ENCODE measurements at places on chromosomes 16 and 17.
A peak's percentile ranks its signal among the peaks of the same experiment; 100 is the strongest.

DNA sequence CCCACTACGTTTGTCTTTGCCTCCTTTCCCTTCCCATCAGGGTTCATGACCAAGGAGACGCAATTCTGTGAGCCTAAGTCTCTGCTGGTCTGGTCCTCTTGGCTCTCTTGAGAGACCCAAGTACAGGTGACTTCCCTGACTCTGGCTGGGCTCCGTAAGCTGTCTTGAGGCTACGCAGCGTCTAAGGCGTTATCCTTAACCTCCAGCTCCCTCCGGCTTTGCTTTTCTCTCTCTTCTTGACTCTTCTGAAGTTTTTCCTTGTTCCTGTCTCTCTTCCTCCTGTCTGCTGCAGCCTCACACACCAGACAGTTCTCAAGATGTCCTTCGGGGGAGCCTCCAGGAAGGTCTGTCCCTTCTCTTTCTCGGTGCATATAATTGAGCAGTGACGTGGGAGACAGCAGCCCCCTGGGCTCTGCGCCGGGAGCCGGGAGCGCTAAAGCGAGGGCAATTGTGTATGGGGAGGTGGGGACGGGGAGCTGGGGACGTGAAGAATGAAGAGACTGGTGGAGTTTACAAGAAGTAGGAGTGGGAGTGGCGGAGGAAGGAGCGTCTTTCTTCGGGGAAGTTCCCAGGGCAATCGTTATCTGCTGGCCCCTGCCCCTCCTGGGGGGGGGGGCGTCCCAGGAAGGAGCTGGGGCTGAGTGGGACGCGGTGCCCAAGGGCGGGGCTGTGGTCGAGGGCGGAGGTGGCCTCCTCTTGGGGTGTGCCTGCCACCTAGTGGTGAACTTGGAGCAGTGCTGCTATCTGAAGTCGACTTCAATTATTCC is 6.9 kb upstream of the PIRT start:
- peak; percentile 77 for DNase-seq

- no peak for DNase-seq
Observed at GRCh38 chr16:933581-933980, 37.2 kb downstream of the LMF1 start.

- no peak for DNase-seq
Observed at GRCh38 chr17:71522383-71522782, 598.4 kb upstream of the SOX9 start.

- peak; percentile 81 for DNase-seq
Observed at GRCh38 chr16:78235168-78235800, 135.8 kb downstream of the WWOX start.

GRCh38 chr16:66529475-66529874 is 20.4 kb downstream of the TK2 start:
- no peak for DNase-seq

DNA sequence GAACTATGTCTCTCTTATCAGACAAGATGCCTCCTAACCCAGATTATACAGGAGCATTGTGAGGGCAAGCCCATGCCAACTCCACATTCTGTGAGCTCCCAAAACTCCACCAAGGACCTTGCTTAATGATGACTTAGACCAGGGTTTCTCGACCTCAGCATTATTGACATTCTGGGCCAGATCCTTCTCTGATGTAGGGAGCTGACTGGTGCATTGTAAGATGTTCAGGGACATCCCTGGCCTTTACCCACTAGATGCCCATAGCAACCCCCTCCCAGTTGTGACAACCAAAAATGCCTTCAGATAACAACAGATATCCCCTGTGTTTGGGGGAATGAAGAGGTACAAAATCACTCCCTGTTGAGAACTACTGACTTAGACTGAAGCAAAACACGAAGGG is 43.6 kb downstream of the HOXB1 start:
- no peak for DNase-seq

DNA sequence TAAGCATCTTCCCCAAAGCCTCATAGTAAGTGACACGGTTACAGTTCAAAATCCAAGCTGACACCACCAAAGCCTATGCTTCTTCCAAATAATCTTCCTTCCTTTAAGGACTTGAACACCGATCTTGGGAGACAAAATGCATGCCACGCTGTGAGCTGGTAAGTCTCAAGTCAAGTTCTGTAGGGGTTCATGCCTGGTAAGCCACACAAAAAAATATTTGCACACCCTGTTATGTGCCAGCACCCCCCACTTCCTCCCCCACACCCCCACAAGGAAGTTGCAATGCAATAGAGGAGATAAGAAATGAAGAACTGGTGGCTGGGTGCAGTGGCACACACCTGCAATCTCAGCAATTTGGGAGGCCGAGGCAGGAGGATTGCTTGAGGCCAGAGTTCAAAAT is 5.6 kb downstream of the NOG start:
- no peak for DNase-seq

- no peak for DNase-seq
Observed at GRCh38 chr16:56852401-56852730, 12.6 kb upstream of the SLC12A3 start.

GRCh38 chr16:13298666-13299065 is 397.3 kb downstream of the SHISA9 start:
- DNase-seq: no peak

- no peak for DNase-seq
Observed at GRCh38 chr17:40443988-40444899, 994 bp downstream of the IGFBP4 start.

- no peak for DNase-seq
Observed at GRCh38 chr17:72185564-72185963, 64.7 kb downstream of the SOX9 start.

DNA sequence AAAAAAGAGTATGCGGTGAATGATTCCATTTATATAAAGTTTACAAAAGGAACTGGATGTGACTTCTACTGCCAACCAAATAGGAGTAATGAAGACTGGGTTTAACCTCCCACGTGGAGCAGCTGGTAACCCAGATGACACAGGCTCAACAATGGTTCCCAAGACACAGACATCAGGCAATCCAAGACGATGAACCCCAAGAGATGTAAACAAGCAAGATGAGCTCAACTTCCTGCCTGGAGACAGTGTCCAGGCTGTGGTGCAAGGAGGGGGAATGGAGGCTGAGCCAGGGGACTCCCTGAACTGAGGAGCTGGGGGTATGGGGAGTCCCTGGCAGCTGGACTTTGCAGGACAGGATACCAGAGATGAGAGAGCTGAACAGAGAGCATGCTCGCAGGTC is 104.7 kb downstream of the LITAF start:
- DNase-seq: no peak

GRCh38 chr16:2032285-2033056 is 5.8 kb downstream of the NHERF2 start:
- DNase-seq: no peak

DNA sequence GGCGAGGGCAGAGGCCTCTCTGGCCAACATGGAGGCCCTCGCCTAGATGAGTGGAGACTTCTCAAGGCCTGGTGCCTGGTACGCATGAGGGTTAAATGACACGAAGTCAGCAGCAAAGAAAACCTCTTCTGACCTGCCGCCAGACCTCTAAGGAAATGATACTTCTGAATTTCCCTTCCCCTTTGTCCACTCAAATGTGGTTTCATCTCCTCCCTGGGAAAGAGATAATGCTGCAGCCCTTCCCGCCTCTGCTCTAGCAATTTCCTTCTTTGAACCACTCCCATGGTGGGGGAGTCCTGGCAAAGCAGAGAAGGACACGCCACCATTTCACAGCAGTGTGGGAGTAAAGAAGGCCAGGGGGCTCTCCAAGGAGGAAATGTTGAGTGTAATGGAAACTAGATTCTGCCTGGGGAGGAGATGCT is 65.7 kb upstream of the BCAR1 start:
- no peak for DNase-seq

- DNase-seq: no peak
Observed at GRCh38 chr17:2983255-2983654, 80.2 kb downstream of the OR1D5 start.

- DNase-seq: no peak
Observed at GRCh38 chr16:69508033-69508755, 57.6 kb upstream of the NFAT5 start.

- no peak for DNase-seq
Observed at GRCh38 chr17:74408262-74408661, 23.6 kb upstream of the GPRC5C start.

- DNase-seq: no peak
Observed at GRCh38 chr16:57562066-57562465, 19.6 kb downstream of the ADGRG5 start.

DNA sequence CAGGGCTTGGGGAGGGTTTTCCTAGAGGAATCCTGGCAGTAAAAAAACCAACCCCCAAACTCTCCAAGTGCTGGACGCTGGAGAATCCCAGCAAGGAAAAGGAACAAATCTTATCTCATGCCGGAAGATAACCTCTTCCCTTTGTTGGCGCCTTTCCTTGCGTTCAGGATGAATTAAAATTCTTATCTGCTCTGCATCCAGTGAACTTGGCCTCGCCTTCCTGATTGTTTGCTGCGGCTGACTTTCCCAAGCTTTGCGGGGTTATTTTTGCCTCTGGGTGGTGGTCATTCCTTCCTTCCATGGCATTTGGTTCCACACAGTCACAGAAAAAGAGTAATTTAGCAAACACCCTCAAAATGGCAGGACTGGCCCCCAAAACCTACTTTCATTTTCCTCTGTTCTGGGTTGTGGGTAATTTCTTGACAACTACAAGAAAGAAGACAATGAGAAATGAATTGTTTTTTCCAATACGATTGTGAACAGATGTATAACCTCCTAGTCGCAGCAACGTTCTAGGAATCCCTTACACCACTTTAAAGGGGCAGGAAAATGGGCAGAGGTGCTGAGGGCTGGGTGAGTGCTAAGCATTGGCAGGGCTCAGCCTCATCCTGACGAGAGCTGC is 77.8 kb downstream of the MRC2 start:
- no peak for DNase-seq

- no peak for DNase-seq
Observed at GRCh38 chr16:50152351-50152806, 727 bp upstream of the TENT4B start.

DNA sequence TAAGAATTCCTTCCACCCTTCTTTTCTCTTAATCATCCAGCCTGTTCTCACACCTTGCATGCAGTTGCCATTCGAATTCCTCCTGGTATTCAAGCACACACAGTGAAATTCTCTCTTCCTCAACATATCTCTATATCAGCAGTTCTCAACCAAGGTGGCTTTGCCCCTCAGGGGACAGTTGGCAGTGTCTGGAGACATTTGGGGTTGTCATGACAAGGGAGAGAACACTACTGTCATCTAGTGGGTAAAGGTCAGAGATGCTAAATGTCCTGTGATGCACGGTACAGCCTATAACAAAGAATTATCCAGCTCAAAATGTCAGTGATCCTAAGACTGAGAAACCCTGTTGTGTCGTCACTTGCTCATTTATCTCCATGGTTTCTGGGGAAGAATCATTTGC is 94.8 kb upstream of the CPHXL start:
- no peak for DNase-seq

GRCh38 chr16:12228079-12228601 is 251.6 kb downstream of the SNX29 start:
- no peak for DNase-seq

DNA sequence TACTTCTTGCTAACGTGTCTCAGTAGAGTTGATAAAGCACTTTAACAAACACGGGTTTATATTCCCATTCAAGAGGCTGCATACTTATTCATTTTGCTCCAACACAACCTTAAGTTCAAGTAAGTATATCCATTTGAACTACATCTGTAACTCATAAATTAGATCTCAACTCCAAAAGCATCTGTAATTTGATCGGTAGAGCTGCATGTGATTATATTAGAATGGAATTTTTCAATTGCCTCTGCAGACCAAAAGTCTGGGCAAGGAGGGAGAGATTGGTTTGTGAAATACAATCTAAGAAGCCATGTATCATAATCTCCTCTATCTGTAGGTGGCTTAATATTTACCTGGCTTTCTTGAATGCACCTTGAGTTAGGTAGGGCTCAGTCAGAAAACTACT is 371.0 kb downstream of the RBFOX1 start:
- DNase-seq: no peak

GRCh38 chr16:73615071-73615940 is 567.4 kb upstream of the ZFHX3 start:
- DNase-seq: no peak

GRCh38 chr17:74757931-74758847 is 9.8 kb downstream of the NHERF1 start:
- no peak for DNase-seq

DNA sequence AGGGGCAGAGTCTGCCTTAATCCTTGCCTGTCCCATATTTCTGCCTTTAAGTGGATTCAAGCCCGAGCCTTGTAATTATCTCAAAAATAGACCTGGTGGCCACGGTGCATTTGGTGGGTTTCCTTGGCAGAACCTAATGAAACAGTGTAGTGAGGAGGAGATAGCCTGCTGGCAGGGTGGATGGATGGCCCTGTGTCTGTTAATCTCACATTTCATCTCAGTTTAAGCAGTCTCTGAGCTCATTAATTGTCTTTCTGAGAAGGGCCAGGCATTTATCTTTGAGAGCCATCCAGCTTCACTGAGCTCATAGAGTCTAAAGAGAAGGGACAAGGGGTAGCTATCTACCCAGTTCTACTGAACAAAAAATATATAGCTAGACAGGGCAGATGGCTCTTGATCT is 364.0 kb upstream of the EEF2KMT start:
- DNase-seq: no peak

GRCh38 chr17:19345067-19345460 is 17.5 kb downstream of the B9D1 start:
- no peak for DNase-seq

- DNase-seq: no peak
Observed at GRCh38 chr17:57724026-57724728, 20.9 kb downstream of the CCDC182 start.

- DNase-seq: no peak
Observed at GRCh38 chr17:3961564-3962047, 2.6 kb downstream of the ATP2A3 start.

- no peak for DNase-seq
Observed at GRCh38 chr17:46832945-46833839, 14.7 kb upstream of the WNT3 start.

- peak; percentile 62 for DNase-seq
Observed at GRCh38 chr17:1546292-1546922, 16.2 kb downstream of the PITPNA start.

DNA sequence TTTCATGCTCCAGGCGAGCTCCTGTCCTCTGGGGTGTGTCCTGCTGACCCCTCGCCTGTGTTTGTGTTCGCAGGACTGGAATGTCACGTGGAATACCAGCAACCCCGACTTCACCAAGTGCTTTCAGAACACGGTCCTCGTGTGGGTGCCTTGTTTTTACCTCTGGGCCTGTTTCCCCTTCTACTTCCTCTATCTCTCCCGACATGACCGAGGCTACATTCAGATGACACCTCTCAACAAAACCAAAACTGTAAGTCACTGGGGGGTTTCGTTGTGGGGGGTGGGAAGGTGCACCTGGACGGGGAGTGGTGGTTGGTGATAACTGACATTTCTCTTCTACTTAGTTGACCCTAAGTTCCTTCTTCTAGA is 58.3 kb downstream of the ABCC1 start:
- no peak for DNase-seq
